ENCODE measurements at places on chromosomes 11 and 22.

DNA sequence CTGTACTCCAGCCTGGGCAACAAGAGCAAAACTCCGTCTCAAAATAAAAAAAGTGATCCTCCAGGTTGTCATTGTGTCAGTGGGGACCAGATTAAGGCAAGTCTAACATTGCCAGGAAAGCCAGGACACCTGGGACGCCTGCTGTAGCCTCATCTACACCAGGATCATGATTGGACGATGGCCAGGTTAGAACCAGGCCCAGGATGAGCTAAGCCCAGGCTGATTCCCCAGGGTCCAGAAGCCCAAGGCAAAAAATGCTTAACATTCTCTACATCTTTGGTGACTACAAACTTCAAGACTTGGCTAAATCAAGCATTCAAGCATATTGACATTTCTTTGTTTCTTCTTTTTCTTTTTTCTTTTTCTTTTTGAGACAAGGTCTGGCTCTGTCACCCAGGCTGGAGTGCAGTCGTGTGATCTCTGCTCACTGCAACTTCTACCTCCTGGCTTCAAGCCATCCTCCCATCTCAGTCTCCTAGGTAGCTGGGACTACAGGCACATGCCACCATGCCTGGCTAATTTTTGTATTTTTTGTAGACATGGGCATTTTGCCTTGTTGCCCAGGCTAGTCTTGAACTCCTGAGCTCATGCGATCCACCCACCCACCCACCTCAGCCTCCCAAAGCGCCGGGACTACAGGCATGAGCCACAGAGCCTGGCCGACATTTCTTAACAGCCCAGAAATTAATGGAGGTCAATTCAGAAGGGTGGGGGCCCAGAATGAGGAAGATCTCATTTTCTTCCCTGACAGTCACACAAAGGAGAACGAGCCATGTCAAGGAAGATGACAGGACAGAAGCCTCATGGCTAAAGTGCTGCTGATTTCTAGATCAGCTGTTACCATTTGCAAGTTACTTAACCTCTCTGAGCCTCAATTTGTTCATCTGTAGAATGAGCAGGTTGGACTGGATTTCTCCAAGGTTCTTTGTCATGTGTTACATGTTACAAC, 12.5 kb upstream of the PTPRJ start:
- DNase-seq, result no peak

GRCh38 chr11:2572491-2573239, 127.1 kb downstream of the KCNQ1OT1 start:
- DNase-seq, result no peak

DNA sequence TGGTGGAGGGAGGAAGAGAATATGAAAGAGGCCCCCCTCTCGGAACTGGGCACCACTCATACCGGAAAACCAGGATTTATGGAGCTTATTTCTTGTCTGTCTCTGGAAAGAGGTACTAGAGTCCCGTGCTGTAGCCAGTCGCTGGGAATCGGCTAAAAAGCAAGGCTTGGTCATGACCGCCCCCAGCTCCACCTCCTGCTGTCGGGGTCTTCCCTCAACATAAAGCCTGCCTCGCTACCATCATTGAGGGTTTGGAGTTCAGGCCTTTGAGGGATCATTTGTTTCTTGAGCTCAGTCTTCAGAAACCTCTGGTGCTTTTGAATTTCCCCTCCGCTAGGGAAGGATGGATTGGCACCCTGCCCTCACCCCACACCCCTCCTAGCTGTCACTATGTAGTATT, 97.1 kb downstream of the TSPAN18 start:
- no peak for DNase-seq

DNA sequence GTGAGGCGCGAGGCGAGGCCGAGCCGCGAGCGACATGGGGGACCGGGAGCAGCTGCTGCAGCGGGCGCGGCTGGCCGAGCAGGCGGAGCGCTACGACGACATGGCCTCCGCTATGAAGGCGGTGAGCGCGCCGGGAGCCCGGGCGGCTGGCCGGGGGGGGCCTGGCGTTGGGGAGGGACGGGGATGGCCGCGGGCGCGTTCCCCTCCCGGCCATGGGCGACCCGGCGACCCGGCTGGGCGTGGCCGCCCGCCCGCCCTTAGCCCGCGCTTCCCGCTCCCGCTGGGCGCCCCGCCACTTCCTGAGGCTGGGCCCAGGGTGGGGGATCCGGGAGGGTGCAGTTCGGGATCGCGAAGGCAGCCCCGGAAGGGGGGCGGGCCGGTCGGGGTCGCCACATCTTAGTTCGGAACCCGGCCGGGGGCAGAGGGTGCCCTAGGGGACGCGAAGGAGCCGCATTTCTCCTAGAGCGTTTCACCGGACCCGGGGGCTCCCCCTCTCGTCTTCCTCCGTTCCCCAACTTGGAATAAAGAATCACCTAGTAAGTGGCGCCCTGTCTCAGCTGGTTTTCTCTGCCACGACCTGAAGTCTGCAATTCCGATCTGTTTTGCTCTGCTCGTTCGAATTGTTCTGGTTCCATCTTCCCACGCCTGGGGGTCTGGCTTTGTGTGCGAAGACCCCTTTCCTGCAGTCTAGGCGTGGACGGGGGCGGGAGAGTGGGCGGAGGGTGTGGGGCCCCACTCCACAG, 536 bp downstream of the YWHAH start:
- DNase-seq, result peak; percentile 52

GRCh38 chr22:32574958-32575910, 100.6 kb downstream of the FBXO7 start:
- no peak for DNase-seq

- no peak for DNase-seq
These were observed 563.1 kb upstream of the LUZP2 start for GRCh38 chr11:23933721-23934120.
